Activated CD4-positive, alpha-beta T cell treated with anti-CD3 and anti-CD28 coated beads for 24 hours (primary cell): ENCODE measurements at places on chromosomes 5 and 9.

DNA sequence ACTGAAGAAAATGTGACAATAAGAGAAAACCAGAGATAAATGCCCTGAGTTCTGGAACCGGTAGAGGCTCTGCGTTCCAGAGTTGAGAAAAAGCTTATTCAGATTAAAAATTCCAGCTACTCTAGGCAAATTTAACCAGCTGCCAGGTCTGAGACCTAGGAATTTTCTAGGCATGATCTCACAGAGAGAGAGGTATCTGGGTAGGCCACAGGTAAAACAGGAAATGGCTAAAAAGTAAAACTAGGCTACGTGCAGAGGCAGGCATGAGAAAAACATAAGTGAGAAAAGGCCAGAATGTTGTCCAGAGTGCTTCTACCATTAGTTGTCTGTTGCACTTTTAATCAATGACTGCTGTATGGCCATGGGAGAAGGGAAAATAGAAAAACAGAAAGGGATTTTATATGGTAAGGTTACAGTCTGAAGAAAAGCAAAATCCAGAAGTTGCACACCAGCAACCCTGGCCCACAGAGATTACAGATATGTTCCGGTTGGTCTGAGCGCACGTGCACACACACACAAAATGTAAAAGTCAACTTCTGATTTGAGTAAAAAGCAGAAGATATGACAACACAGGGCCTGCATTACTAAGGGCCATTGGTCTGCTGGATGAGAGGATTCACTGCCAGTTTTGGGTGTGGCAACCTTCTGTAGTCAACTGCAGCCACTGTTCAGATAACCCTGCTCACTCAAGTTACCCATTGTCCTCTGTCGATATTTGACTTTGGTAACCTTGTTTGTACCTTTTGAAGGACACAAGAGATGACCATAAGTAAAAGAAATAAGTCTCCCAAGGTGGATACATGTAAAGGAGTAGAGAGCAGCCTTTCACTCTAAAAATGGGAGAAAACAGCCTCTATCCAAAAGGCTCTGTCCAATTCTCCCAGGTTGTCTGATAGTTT, 266.0 kb downstream of the DTWD2 start:
- DNase-seq = no peak

- no peak for DNase-seq
Observed at GRCh38 chr5:53616939-53617549, 56.6 kb downstream of the NDUFS4 start.

- DNase-seq = no peak
Observed at GRCh38 chr5:169125571-169125970, 175.4 kb downstream of the SLIT3 start.

DNA sequence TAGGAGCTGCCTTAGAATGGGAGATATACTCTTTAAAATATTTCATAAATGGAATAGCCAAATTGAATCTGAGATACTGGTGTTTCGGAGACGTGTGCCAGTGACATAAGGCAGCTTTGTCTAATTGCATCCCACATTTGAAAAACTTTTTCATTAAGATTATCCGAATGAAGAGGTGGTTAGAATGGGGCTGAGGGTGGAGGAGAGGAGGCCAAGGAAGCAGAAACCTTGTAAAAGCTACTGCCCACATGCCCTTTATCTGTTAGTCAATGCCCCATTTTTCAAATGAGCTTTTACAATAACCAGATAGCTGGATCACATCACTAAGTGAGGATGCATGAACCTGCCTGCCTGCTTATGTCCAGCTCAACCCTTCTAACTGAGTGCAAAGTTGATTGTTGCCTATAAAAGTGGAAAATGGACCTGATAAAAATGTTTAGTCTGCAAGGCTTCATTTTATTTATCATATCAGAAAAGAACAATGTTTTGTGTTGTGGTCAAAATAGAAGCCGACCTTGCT, 34.8 kb downstream of the SNX24 start:
- DNase-seq = no peak

DNA sequence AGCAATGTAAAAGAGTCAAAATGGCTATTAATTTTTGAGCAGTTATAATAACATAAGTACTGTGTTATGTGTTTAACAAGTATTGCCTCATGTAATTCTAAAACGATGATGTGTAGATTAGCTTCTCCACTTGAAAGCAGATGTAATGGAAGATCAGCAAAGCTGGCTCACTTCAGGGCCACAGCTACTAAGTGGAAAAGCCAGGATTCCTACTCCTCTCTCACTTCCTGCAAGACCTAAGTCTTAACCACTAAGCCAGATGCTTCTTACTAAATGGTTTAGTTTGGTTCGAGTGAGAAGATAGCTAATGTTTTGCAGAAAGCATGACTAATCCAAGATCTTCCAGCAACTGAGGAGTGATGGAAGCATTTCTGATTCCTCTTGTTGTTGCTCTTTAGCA, 15.7 kb upstream of the TNC start:
- no peak for DNase-seq

- no peak for DNase-seq
Observed at GRCh38 chr5:151811593-151812321, 40.0 kb downstream of the G3BP1 start.

DNA sequence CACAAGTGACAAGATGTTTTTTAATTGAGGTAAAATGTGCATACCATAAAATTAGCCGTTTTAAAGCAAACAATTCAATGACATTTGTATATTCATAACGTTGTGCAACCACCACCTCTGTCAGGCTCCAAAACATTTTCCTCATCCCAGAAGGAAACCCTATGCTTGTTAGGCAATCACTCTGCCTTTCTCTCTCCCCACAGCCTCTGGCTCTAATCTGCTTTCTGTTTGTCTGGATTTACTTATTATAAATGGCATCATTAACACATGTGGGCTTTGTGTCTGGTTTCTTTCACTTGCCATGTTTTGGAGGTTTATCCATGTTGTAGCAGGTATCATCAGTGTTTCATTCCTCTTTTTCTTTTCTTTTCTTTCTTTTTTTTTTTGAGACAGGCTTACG, 1.4 kb upstream of the N4BP3 start:
- no peak for DNase-seq

DNA sequence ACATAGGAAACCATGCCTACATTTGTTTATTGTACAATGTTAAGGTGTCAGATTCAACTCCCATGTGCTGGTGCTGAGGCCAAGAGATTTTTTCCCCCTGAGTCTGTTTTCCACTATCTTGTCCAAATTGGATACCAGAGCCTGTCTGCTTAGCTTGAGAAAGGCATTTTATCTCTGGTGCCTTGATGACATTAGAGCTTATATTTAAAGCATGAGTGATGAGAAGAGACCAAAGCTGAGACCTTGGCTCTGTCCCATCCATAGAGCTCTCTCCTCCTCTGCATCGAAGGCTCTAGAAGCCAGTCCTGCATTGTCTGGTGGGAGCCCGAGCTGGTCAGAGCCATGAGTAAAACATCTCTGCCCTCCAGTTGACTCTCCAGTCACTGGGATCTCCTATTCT, 10.4 kb upstream of the PPP2CA start:
- DNase-seq = no peak

DNA sequence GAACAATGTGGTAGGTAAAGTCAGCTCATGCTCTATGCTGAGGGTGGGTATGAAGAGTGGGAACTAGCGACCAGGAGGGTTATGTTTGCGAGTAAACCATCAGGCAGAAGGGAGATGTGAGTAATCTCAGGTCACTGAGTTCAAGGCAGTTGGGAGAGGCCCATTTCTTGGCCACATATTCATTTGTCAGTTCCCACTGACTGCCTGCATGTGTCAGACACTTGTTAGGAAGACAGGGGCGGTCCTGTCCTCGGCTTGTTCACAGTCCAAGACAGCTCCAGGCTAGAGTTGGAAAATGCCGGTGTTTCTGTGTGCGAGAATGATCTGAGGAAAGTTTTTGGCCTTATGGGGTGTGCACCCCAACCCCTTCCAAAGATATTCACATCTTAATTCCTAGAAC, 48.6 kb upstream of the GDNF start:
- no peak for DNase-seq

DNA sequence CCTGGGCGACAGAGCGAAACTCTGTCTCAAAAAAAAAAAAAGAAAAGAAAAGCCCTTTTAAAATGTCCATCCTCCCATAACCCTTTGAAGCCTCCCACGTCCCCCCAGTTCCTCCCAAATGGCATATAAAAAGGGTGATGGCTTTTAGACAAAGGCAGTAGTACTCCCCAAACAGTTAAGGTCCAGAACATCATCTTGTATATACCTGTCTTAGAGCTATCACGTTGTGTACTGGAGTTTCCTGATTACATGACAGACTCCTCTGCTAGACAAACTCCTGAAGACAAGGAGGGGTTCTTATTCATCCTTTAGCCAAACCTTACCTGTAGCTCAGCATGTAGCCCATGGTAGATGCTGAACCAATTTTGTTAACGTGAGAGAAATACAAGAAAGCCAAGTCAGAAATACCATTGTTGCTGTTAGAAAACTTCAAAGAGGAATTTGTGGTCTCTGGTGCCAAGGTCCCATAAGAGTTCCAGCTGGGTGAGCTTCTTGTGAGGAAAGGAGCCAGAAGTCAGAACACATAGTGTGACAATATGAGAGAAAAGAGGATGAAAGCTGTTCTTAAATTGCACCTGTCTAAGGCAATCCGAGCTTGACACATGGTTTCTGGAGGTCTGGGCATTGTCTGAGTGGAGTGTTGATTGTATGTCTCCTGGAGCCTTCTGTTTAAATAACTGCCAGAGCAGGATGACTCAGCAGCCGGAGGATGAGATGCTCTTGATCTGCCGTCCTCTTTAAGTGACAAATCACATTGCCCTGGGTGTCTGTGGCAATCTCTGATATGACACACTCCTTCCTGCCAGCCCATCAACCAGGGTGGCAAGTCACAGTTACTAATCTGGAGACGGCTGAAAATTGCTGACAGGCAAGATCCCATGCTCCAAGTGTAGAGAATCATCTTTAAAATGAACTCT, 69.1 kb downstream of the ARRDC3 start:
- DNase-seq = peak; percentile 62

GRCh38 chr9:105168870-105169319, 75.6 kb upstream of the SLC44A1 start:
- no peak for DNase-seq

GRCh38 chr5:157930710-157931109, 71.8 kb upstream of the CLINT1 start:
- DNase-seq = no peak

DNA sequence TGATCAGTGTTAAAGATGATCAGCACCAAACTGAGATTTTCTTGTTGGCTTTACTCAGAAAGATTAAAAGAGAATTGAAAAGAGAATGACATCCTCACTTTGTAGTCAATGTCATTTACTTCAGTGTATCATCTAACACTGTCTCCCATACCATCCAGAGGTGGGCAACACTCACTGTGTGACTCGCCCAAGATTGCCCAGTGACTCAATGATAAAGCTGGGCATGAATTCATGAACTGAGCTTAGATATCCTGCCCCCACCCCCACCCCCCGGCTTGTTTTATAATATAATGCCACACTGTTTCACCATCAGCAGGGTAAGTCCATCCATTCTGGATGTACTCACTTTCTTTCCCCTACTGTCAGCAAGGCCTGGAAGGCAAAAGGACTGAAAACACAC, 242.2 kb downstream of the FAM114A2 start:
- no peak for DNase-seq

DNA sequence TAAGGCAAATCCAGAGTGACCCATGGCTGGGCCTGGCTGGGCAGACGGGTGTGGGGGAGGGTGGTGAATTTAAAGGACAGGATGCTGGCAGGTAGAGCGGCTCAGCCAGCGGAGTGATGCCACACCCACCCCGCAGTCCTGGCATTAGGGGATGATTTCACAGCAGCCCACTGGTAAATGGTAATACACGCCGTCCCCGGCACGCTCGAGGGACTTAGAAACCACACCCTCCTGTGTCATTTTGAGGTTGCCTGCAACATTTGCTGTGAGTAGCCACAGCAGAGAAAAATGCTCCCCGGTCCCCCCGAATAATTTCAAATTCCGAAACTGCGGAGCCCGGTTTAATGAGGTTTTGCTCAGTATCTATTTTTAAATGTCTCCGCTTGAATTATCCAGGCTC, 71.3 kb upstream of the FCN2 start:
- no peak for DNase-seq

- no peak for DNase-seq
Observed at GRCh38 chr9:88722753-88723152, 187.8 kb downstream of the NXNL2 start.

DNA sequence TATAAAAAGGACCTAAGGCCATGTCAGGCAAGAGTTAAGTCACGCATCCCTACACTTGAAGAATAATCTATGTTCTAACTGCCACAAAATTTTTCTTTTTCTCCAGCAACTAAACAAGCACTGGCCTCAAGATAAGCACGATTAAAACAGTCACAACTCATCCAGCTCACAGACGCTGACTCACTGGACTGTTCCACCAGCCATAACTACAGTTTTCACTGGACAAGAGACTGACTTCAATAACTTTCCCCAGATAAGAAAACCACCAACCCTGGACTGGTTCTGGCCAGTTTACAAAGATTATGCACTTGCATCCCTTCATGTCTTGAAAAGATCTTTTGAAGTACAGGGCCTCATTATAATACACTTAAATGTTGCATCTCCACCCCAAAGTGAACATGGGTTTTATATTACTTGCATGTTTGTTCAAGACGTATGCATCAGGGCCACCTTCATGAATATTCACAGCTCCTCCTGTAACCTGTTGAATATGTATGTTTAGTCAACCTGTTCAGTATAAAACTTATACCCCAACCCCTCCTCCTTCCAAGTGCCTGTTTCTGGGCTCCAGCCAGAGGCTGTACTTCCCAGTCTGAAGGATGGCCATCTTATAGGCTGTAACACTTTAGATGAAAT, 129.3 kb upstream of the EPB41L4A start:
- no peak for DNase-seq

DNA sequence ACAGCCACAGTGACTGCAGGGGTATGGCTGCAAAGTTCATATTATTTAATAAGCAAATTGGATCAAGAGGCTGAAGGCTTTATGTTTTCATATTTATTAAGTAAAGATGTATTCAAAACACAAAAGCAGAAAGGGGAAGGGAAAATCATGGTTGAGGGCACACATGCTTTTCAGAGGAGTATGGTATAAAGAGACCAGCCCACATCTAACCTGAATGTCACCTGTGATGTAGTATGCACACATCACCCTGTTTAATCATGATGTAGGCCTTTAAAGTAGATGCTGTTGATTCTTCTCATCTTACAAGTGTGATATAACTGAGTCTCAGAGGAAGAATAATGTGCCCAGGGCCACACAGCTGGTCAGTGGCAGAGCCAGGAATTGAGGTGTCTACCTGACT, 211.8 kb downstream of the DCP2 start:
- no peak for DNase-seq
